Hippocampal formation (tissue), 2 donors: ENCODE measurements at places on chromosomes 3 and 15.
A peak's percentile ranks its signal among the peaks of the same experiment; 100 is the strongest.

DNA sequence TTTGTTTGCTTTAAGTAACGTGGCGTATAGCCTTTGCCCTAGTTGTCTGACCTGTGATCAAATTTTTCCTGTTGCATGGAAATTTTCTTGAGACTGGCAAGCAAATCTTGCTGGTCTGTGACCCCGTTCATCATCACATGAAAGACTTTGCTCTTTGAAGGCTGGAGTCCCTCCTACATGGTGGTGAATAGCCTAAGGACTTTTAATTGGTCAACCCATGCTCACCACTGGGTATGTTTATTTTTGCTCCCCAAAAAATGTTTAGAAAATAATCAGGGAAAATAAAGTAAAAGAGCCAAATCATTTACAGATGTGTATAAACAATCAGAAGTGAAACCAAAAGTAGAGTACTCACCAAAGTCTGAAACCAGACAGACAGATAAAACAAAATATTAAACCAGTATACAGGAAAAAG, 1075.3 kb upstream of the ALCAM start:
- no peak for DNase-seq

- DNase-seq, result no peak
Observed at GRCh38 chr3:136749091-136749490, 3.1 kb downstream of the STAG1 start.

- no peak for DNase-seq
Observed at GRCh38 chr3:185852635-185853034, 27.8 kb upstream of the IGF2BP2 start.

DNA sequence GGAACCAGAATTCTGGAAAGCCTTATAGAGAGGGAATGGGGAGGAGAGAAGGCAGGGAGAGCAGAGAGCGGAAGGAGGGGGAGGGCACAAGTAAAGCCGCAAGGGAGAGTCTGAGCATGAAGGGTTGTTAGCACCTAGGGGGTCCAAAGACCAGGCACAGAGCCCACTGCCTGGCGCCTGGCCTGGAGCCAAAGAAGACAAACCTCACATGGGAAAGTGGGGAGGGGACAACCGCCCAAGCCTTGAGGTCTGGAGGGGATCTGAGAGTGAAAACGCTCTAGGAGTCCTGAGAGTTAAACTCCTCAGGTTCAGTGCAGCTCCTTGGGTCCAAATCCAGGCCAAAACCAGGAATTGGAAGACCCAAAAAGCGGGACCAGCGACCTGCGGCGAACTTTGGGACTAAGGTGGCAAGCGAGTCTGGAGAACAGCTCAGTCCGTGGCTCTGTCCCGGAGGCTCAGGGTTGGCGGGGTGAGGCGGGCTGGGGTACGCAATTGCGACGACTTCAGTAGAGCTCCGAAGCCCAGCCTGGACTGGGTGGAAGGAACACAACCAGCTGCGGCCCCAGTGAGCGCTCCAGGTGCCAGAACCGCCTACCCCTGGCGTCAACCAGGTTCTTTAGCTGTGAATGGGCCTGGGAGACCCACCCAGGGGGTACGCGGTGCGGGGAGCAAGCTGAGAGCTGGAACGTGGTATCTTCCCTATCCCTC, 807 bp upstream of the INAFM2 start:
- no peak for DNase-seq

DNA sequence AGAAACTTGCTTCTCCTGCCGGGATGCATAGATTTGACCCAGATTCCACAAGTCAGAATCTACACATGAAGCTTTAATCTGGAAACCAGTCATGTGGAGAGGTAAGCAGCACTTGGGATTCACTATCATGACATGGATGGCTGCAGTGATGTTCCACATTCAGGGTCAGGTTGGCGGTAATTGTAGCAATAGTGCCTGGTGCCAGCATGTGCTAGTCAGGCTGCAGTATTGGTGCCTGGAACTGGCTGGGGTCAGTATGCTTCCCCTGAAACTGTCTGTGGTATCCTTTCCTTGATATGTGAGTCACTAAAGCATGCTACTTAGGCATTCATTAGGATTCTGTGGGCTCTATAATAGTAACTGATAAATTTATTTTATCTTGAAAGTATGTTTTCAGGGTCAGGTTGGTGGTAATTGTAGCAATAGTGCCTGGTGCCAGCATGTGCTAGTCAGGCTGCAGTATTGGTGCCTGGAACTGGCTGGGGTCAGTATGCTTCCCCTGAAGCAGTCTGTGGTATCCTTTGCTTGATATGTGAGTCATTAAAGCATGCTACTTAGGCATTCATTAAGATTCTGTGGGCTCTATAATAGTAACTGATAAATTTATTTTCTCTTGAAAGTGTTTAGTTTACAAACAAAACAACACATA, 1439.2 kb downstream of the ZPLD1 start:
- no peak for DNase-seq

DNA sequence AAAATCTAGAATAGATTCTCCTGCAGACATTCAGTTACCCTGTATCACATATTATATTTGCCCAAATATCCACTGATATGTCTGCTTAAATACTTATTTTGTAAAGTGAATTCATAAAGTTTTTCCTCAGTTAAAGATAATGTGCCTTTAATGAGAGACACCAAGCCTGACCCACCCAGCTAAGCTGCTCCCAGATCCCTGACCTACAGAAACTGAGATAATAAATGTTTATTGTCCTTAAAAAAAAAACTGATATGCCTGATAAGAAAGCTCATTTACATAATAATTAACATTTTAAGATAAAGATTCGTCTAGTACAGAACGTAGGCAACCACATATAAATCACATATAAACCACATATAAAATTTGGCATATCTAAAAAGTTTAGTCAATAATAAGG, 161.7 kb upstream of the RAP2B start:
- DNase-seq, result no peak

DNA sequence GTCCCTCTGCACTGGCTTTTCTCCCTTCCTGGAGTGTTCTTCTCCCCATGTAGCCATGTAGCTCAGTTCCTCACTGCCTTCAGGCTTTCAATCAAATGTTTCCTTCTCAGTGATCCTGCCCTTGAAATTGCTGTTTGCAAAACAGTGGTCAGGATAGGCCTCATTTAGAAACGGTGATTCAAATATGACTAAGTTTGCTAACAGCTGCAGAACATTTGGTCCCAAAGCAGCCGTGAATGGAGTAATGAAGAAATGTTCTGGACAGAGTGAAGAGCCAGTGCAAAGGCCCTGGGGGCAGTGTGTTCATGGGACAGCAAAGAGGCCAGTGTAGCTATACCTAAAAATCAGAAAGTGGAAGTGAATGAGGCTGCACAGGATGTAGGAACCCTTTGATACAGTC, 223.4 kb downstream of the FEZF2 start:
- no peak for DNase-seq

- DNase-seq, result no peak
Observed at GRCh38 chr3:187920913-187921312, 175.6 kb upstream of the BCL6 start.

DNA sequence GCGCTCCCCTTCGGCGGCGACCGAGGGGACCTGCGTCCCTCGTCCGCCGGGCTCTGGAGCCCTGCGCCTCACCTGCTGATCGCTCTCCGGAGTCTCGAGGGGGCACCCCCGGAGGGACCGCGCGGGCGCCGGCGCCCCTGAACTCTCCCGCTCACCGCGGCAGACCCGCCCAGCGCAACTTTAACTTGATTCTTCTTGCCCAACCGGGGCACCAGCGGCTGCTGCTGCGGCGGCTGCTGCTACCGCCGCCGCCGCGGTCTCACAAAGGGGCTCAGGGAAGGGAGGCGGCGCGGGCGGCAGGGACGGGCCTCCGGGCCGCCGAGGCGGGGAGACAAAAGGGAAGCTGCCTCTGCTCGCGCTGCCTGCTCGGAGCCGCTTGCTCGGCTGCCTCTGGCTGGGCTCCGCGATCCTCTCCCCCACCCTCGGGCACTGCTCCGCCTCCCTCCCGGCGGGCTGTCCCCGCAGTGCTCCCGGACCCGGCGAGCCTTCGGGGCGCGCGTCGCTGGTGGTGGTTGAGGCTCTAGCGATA, at the start of gene PPM1L:
Gene PPM1L (plus strand): TSS at position 456 of the 529 bp plus-strand sequence.
- DNase-seq, result peak; percentile 61

GRCh38 chr3:45440562-45440961, 52.2 kb downstream of the LARS2 start:
- DNase-seq, result no peak

DNA sequence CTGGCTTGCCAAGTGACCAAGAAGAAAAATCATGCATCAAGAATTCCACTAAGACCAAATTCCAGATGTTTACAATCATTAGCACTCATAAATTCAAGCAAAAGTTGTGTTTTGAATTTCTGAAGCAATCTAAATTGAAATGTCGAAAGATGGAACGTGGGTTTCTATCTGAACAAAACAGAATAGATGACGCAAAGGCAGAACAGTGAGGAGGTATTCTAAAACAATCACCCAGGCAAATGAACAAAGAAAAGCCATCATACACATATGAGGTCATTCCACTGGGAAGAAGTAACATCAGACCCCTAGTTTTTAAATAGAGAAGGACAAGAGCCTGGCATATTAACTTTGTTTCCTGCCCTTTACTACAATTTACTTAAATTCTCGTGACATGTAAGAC, 58.0 kb downstream of the MCF2L2 start:
- DNase-seq, result no peak

DNA sequence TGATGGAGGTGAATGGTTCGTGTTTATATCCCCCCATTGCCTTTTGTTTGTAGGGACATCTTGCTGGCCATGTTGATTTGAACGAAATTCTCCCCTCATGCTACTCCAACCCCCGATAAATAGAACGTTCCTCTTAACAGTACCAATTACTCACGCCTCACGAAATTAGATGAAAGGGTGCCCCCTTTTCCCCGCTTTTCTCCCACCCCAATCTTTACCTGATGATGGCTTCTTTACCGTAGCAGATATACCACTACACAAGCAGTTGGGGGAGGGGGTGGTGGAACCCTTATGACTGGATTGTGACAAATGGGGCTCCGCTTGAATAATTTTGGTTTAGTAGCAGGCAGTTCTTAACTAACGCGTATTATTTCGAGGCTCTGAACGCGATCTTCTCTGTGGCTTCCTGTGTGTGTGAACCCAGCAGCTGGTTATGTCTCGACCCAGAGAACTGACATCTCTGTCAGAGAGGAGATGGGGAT, 1.1 kb downstream of the PIAS1 start:
- peak; percentile 22 for DNase-seq

DNA sequence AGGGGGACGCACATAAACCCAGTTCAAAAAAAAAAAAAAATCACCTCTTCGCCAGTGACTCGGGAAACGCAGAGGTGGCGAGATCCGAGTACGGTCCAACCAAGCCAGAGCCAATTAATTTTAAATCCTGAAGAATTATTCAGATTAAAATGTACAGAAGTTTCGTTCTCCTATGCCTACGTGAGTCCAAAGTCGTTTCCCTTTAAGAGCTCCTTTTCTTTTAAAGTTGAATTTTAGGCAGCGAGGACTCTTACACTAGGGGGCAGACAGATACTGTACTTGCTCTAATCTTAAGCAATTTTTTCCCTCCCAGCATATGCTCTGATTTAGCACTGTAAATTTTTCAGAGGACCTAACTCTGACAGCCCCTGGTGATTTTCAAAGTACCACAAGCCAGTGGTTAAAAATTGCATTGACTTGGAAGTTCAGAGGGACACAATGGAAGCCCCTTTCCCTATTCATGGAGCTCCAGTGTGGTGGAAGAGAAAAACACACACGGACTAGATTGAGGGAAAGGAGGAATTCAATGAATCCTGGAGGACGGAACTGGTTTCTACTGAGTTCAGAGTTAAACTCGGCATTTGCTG, 3.3 kb upstream of the NR2F2 start:
- DNase-seq, result peak; percentile 46

- DNase-seq, result peak; percentile 65
Observed at GRCh38 chr3:183427876-183428446, 458 bp downstream of the MCF2L2 start.
